ENCODE measurements at places on chromosomes 6 and 20.

GRCh38 chr20:39025883-39026282 lies 63.7 kb downstream of the DHX35 start:
- DNase-seq = no peak

DNA sequence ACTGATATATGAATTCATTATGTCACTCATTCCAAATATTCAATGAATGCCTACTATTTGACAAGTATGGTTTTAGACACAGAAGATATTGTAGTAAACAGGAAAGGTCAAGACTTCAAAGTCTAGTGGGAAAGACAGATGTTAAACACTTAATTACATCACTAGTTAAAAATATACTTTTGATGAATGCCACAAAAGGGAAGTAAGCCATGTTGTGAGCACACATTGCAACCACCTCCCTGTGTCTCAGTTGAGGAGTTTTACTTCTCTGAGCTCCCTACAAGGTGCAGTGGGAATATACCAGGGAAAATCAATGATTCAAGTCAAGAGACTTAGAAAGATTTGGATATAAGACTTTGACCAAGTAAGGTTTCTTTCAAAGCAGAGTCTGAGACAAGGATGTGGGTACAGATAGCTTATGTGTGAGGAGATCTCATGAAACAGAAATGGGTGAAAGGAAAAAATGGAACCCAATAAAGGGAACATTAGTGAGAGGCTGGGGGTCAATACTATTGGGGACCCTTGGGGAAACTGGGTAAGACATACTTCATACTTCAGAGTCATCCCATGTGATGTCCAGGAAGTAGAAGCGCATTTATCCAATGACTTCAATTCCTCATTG lies 503.7 kb downstream of the KIF16B start:
- DNase-seq = no peak

DNA sequence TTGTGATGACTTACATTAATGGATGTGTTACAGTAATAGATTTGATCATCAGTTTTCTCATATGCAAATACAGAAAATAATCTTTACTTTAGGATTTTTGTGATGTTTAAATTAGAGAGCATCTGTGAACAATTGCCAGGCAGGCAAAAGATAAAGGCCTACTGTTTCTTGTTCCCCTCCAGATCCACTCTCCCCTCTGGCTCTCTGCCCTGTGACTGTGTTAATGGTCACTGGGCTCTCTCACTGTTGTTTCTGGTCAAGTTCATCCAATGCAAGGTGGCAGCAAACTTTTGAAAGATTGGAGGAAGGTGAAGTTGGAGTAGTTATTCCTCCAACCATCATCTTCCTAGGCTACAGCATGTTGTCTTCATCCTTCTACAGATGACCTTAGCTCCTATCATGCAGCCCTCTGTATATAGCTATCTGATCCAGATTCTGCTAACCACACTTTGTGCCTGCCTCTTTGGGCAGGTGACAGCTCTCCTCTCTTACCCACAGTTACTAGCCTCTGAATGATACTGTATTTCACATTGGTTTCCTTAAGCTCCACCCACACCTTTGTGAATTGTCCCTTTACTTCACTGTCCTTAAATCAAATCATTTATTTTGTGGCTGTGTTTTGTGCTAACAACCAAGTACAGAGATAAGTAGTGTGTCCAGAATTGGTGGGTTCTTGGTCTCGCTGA lies 48.9 kb upstream of the ARG1 start:
- no peak for DNase-seq

- no peak for DNase-seq
Observed at GRCh38 chr6:34096814-34097213, 49.1 kb downstream of the GRM4 start.

GRCh38 chr20:57683287-57683686 lies 26.5 kb downstream of the PMEPA1 start:
- no peak for DNase-seq

DNA sequence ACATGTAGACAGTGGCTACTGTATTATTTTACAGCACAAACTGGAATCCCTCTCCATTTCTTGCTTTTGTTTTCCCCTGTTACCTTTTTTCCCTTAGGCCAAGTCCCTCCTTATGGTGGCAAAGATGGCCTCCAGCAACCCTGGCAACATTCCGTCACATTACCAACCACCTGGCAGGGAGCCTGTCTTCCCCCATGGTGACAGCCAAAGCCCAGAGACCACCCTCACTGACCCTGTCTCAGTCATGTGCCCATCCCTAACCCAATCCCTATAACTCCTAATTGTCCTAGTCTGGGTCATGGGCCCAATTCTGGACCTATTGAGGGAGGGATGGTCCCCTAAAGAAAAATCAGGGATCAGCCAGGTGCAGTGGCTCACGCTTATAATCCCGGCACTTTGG lies 27.6 kb downstream of the PARD6B start:
- no peak for DNase-seq

DNA sequence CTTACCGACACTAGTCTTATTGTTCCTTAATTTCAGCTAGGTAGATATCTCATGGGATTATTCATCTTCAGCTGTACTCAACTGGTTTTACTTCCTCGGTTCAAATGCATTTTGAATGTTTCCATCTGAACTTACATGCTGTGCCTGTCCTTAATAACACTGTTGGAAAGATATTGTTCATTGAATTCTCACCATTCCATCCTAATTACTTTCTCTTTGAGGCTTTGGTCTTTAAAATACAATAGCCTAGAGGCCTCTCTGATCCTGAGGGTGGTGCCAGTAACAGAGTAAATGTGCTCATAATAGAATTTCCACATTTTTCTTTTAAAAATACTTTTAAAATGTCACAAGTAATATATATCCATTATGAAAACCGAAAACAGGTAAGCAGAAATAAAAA lies 54.0 kb downstream of the IL20RA start:
- no peak for DNase-seq

DNA sequence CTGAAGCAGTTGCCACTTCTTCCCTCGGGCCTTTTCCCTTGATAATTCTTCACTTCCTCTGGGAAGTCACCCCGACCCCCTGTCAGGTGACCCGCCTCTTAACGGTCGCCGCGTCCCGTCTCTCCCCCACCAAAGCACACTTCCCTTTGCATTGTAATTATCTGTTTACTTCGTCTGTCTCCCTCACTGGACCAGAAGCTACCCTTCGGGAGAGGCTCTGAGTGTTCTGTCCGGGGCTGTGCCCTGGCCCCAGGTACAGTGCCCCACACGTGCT lies 771 bp upstream of the SNAI1 start:
- no peak for DNase-seq

DNA sequence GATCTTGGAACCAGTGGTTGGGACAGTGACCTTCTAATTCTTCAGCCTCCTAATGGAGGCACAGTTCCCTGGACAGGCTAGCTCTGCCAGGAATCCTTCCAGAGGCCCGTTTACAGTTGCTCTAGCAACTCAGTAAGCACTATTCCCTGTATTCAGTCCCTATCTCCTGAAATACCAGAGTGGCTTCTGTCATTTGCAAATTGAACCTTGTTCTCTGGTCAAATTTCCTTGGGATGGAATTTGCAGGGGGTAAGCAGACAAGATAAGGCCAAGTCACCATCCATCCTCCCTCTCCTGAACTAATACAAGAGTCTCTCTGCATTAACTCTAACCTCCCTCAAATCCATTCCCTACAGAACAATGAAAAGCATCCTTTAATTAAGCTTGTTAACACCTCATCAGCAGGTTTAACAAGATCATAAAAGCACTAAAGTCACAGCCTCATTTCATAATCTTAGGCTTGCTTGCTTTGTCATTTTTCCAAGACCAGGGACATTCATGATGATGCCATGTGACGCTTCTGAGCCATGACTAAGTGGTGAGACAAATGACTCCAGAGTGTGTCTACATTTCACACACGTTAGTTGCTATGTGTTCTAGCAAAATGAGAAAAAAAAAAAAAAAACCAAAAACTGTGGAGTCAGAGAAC lies 37.1 kb downstream of the SLC22A23 start:
- peak; percentile 32 for DNase-seq

- DNase-seq = no peak
Observed at GRCh38 chr20:64156886-64157875, 7.1 kb upstream of the MYT1 start.

DNA sequence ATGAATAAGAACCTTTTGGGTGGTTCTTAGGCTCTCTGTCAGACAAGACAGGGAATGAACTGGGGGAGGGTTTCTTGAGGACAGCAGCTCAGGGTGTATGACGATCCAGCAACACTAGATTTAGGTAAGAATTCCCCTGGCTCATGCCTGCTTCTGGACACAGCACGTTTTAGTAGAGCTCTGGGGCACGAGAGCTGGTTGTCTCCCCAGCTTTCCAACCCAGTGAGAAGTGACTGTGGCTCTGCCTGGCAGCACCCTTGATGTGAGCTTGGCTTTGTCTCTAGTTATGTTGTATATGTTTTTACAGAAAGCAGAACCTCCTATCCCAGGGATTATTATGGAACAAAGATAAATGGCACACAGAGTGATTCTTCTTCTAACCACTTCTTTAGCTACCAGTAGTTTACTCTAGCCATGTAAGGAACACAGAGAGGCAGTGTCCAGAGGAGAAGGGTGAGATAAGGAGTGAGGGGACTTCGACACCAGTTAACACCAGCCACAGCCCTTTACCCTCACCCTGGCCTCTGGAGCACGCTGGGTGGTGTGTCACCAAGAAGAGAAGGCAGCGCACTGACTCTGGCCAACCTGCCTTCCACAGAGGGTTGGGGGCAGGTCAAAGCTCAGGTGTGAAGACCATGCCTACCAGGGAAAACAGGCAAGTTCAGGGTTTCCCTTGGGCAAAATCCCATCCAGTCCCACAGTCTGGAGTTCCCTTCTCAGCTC lies 3.9 kb downstream of the APOBEC2 start:
- DNase-seq = no peak

DNA sequence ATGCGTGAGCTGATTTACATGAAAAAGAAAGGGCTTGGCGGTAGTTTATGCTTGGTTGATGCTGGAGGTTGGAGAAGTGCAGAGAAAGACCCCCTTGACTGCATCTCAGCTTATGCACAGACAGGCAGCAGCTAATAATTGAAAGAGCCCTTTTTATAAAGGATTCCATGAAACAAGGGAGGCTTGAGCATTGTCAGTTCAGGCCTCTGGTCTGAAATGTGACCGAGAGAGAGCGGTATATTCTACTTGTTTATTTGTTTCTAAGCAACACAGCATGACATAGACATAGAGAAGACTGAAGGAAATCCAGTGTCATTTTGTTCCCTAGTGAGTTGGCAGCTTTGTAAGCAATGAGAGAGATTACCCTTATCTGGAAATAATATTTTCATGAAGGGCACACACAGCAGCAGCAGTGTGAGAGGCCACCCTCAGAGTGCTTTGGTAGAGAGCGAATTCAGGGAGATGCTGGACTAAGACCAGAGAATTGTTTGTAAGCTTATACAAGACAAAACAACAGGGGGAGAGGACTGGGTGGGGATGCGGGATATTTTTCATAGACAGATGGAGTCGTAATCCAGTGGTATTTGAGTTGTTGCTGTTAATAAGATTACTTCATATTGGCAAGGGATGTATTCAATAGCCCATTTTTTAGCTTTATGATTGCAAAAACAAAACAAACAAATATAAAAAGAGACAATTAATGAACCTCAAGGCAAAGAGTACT lies 34.6 kb upstream of the LAMA2 start:
- peak; percentile 14 for DNase-seq

GRCh38 chr20:26163890-26164289 lies 467.2 kb upstream of the ZNF337 start:
- peak; percentile 60 for DNase-seq

DNA sequence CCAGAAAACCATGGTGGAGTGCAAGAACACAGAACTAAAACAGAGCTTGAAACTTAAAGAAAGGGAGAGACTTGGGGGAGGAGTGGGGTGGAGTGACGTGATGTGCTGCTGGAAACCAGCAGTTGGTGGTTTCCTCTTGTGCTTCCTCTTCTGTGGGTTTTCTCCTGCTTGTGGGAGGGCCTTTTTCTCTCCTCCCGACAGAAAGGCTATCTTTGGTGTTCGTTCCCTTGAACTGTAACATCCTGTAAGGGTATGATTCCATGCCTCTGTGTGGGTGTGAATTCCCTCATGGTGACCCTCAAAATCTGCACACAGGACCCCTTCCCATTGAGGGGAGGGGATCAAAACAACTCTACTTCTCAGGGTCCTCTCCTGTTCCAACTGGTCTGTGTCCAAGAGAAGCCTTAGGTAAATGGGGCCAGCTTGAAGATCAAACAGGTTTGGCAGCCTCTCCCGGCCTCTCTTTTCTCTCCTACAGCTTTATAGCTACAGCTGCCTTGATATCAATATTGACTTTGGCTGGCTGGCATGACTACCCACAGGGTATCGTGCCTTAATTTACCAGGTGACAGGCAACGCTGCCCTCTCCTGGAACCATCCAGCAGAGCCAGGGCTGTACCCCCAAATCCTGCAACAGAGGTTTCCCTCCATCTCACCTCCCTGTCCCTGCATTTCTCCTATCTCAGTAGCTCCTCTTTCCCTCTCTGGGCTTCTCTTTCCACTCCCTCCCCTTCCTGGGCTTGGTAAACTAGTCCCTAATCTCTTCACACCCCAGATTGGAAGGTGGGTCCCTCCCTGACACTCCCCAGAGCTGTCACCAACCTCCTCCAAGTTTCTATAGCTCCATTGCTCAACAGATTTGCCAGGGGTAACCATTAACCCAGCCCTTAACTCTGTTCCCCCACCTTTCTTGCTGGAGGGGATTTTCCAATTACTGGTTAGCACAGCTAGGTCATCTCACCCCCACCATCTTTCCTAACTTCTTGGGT lies 1.5 kb upstream of the MSH5 start:
- peak; percentile 94 for DNase-seq

GRCh38 chr6:97697456-97697855 lies 414.4 kb upstream of the MMS22L start:
- peak; percentile 84 for DNase-seq

DNA sequence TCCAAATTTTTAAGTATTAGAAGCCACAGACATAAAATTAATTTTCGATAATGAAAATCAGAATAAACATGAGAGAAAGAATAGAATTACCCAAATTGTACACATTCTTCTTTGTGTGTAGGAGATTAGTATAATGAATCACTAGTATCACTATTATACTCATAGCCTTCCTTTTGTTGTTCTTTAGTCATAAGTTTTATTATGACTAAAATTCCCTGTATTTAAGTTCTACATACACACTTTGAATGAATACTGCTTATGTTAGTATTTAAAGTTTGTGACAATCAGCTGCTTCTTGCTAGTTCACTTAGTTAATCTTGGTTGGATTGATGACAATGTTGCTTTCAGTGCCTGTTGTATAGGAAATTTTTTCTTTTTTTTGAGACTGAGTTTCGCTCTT lies 72.7 kb downstream of the CCDC170 start:
- DNase-seq = no peak

DNA sequence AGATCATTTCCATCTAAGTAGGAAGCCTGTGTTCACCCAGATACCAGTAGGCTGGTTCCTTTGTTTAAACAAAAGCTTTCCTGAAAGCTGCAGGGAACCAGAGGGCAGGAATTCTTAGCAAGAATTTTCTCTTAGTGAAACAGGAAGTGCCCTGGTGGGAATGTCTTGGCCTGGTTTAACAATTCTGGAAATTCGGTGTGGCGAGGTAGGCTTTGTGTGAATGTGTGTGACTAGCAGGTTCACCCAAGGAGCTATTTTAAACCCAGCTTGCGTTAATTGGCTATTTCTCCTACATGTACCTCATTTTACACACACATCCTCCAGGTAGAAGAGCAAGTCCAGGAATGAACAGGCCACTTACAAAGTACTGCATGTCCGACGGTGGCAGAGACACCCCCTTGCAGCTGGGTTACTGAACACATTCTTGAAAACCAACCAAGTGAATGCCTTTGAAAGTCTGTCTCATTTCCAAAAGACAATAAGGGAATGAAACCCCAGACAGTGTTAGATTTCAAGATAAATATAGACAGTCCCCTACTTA lies 64.6 kb downstream of the GFOD1 start:
- DNase-seq = peak; percentile 45
